Fibroblast of the aortic adventitia (primary cell): ENCODE measurements at places on chromosomes 4 and X.

DNA sequence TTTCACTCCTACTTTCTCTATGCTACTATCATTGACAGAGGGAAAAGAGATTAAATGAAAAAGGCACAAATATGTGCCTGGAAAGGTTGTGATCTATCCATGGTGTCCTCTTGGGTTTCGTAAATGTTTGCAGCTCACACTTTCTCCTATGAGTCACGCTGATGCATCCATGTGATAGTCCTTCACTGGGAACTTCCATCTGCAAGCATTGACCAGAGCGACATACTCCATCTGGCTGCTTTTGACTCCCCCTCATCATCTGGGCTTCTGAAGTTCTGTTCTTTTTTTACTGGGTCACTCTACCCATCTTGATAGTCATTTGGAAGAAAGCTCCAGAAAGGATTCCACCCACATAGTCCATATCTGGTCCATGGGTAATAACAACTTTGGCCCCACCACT lies 84.7 kb upstream of the NDST3 start:
- DNase-seq: no peak

- peak; percentile 25 for DNase-seq
Measured at GRCh38 chr4:74014332-74014731, 15.9 kb upstream of the CXCL5 start.

GRCh38 chrX:41445171-41445570 lies 2.0 kb upstream of the NYX start:
- no peak for DNase-seq

GRCh38 chr4:59994118-59994517 lies 1206.0 kb upstream of the ADGRL3 start:
- no peak for DNase-seq

DNA sequence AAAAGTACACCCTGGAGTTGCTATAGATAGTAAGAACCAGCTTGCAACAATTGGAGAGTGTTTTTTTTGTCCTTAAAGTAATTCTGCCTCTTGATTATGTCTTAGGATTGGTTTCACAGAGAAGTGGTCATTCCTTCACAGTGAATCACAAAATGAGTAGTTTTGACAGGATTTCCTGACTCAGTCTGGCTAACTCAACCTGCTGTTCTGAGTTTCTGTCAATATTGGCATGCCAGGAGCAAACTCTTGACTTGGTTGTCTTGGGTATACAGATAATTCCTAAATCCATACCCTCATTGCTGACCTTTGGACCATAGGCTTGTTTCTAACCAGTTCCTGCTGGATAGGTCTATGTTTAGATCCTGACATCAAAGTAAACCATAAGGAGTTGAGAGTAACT lies 9.4 kb downstream of the FHIP1A start:
- peak; percentile 76 for DNase-seq
